ENCODE measurements at places on chromosomes 16 and 17. TPM values are rescaled to one million over a fixed set of nuclear protein-coding genes. Genes with fewer than 3 reads are reported as not detected.
A peak's percentile ranks its signal among the peaks of the same experiment; 100 is the strongest.

GRCh38 chr16:65446427-65446826, 324.6 kb upstream of the CDH11 start:
- peak; percentile 5 for DNase-seq

DNA sequence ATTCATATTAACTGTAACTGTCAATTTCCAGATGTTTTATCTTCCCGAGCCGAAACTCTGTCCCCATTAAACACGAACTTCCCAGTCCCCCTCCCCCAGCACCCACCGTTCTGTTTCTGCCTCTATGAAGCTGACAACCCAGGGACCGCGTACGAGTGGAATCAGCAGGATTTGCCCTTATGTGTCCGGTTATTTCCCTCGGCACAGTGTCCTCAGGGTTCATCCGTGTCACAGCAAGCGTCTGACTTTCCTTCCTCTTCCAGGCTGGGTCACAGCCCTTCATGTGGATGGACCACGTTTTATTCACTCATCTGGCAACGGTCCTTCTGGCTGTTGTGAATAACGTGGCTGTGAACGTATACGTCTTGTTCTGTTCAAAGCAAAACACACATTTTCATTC, 31.3 kb downstream of the METRNL start:
- DNase-seq = no peak

GRCh38 chr17:47605011-47605410, 44.7 kb upstream of the KPNB1 start:
- no peak for DNase-seq

- no peak for DNase-seq
Observed at GRCh38 chr17:40399185-40399584, 18.5 kb downstream of the TOP2A start.

- no peak for DNase-seq
Observed at GRCh38 chr17:12830777-12831247, 41.5 kb downstream of the ARHGAP44 start.

DNA sequence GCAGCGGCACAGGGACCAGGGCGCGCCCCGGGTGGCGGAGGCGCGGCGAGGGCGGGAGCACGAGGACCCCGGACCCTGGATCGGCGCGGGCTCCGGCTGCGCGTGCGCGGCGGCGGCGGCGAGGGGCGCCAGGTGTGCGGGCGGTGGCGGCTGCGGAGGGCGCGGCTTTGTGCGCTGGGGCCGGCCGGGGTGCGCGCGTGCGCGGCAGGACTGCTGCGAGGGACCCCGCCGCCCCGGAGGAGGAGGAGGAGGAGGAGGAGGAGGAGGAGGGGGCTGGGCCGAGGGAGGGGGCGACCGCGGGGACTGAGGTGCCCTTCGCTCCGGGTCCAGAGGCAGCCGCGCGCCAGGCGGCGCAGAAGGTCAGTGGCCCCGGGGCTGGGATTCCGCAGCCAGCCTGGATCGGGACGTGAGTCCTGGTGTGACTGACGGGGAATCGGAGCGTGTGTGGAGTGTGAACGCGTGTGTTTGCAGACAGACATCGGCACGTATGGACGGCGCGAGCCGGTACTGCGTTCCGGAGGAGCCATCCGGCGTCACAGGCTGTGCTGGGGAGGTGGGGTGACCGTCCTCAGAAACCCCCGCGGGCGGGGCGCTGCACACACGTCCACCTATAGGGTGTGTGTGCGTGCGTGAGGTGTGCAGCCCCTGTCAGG, 19.5 kb upstream of the RAP1GAP2 start:
- no peak for DNase-seq

DNA sequence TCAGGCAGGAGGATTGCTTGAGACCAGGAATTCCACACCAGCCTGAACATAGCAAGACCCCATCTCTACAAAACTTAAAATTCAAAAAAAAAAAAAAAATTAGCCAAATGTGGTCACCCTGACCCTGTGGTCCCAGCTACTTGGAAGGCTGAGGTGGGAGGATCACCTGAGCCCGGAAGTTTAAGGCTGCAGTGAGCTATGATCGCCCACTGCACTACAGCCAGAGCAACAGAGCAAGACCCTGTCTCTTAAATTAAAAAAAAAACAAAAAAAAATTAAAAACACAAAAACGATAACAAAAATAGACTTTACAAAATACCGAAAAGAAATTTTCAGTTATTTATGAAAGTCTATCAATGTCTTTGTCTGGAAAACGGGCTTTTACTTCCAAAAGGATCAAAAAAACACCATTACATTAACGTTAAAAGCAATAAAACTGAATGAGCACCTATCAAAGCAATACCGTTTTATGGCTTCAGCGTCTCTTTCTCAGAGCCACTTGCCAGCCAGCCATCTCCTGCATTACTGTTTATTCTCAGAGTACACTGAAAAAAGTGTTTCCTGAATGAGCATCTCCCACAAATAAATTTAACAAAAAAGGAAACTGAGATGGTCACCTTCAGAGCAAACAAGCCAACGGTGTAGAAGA, 6.1 kb downstream of the USP7 start:
- no peak for DNase-seq

DNA sequence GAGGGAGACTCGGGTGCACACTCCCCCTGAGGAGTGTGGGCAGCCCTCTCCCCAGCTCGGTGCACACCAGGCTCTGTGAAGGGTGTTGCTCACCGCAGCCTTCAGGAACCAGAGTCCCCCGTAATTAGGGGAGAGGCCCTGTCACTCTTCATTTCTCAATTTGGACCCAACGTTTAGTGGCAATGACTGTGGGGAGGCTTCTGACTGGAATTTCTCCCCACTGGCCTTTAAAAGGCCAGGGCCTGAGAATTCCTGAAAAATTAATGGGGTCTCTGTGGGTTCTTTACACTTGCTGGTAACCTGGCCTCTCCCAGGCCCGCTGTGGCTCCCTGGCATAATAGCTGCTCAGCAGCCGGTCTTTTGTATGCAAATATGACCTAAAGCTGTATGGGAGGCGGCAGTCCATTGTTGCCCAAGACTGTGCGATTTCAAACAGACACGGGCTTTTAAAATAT, 209.7 kb downstream of the MSI2 start:
- no peak for DNase-seq

- DNase-seq = no peak
Observed at GRCh38 chr17:57982452-57983170, 5.4 kb downstream of the VEZF1 start.

- no peak for DNase-seq
Observed at GRCh38 chr16:65119901-65120401, 1.9 kb downstream of the CDH11 start.

DNA sequence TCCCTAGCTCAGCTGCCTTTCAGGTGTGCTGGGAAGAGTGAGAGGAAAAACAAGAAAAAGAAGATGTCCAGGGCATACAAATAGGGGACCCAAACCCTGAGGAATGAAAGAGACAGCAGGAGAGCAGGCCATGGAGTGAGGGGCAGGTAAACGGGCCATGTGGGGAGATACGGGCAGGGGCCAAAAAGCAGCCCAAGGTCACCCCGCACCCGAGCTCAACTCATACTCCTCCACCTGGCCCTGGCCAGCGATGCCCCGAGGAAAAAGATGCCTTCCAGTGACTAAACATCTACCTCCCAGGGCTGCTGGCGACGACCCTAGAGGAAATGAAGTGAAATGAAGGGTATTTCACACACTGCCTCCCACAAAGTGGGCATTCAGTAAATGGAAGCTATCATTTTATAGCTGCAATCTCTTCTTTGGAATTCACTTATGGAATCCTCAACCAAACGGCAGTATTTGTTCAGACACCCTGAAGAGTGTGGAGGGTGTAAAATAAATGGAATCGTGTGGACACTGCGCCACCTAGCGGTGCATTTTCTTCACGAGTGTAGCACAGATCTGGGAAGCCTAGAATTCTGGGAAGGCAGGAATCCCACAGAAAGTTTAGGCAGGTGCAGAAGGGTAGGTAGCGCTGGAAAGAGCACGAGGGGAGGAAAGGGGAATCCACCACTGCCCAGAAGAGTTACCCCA, 14.9 kb downstream of the ELAC2 start:
- DNase-seq = peak; percentile 55

GRCh38 chr17:18004884-18005305, 32.2 kb downstream of the DRC3 start:
- DNase-seq = no peak

GRCh38 chr16:70714581-70715054, 28.8 kb upstream of the MTSS2 start:
- DNase-seq = no peak

GRCh38 chr17:9513266-9513665, 62.4 kb downstream of the STX8 start:
- no peak for DNase-seq

DNA sequence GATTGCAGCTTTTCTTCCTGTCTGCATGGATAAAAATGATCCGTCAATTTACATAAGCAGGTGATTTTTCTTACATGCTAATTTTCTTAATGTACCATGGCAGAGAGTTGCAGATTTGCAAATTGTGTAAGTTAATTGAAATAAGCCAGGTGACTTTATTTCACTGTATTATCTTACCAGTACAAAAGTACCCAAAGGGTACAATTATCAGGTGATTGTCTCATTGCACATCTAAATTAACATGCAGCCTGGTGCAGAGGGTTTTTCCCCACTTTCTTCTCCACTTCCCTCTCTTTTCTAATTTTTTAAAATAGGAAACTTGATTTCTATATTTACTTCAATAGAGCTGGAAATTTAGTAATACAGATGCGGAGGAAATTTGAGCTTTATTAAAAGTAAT, 11.2 kb downstream of the NLK start:
- DNase-seq = no peak

DNA sequence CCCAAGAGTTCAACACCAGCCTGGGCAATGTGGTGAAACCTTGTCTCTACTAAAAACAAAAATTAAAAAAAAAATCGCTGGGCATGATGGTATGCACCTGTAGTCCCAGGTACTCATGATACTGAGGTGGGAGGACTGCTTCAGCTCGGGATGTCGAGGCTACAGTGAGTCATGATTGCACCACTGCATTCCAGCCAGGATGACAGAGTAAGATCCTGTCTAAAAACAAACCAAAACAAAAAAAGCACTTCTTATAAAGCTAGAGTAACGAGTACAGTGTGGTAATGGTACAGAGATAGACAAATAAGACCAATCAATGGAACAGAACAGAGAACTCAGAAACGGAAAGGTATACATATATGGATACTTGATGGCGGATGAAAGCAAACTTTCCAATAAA, 4.4 kb downstream of the NSMCE1 start:
- no peak for DNase-seq

GRCh38 chr17:15213381-15214087, 51.6 kb downstream of the PMP22 start:
- DNase-seq = no peak

DNA sequence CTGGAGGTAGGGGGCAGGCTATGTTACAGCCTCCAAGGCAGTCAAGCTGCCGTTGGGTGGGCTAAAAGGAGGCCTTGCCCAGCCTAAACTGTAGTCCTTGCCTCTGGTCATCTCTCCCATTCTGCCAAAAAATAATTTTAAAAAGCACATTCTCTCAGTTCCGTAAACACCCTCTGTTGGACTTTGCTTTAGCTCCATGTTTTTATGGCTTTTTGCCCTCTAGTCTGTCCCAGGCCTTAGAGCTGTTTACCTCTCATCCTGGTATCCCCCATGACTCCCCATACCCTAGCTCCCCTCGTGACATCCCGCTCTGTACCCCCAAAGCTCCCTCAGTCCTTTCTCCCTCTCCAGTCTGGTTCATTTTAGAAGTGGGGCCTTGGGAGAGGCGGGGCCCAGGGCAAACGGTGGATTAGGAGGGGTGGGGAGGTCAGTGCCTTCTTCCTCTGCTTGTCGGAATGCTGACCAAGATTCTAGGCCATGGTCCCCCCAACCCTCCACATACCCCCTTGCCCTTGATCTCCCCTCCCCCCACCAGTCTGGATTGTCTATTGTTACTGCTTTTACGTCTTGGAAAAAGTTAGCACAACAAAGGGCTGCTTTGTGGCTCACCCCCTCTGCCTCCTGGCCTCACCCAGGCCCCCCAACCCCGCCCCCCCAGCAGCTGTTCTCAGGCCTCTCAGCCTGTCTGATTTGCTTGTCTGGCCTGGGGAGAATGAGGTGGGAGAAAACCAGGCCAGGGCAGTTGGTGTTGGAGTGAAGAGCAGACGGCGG, 18.4 kb downstream of the GJD3 start:
- DNase-seq = no peak

DNA sequence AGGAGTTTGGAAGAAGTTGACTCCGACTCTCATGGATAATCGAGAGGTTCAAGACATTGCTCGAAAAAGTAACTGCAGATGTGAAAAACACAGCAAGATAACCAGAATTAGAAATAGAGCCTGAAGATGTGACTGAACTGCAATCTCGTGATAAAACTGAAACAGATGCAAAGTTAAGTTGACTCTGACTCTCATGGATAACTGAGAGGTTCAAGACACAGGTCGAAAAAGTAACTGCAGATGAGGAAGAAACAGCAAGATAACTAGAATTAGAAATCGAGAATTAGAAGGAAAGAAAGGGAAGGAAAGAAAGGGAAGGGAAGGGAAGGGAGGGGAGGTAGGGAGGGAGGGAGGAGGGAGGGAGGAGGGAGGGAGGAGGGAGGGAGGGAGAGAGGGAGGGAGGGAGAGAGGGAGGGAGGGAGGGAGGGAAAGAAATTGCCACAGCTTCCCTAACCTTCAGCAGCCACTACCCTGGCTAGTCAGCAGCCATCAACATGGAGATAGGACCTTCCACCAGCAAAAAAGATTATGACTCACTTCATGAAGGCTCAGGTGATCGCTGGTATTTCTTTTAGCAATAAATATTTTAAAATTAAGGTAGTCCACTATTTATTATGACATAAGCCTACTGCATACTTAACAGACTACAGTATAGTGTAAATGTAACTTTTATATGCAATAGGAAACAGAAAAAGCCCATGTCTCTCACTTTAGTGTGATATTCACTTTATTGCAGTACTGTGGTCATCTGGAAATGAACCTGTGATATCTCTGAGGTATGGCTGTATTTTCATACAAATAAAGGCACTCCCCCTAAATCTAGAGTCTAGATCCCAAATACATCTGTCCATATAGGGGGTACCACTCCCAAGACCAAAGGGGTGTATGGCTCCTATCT, 68.3 kb downstream of the KANSL1 start:
- no peak for DNase-seq

- DNase-seq = no peak
Observed at GRCh38 chr16:66364117-66364958, 2.2 kb upstream of the CDH5 start.

DNA sequence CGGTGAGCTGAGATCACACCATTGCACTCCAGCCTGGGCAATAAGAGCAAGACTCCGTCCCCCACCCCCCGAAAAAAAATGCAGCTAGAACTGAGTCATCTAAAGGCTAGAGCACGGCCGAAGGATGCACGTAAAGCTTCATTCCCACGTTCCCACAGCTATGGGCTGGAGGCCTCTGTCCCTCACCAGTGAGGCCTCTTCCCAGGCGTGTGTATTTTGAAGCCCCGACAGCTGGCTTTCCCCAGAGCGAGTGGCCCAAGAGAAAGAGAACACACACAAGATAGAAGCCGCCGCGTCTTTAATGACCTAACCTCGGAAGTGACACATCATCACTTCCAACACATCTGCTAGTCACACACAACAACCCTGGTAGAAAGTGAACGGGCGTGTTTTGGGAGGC, 6.6 kb upstream of the KCTD5 start:
- DNase-seq = no peak

The CD300H gene
- total RNA-seq = not detected

The NOS2 gene
- 0.47 TPM for total RNA-seq

The SLC6A2 gene
- total RNA-seq = not detected

The SPNS3 gene
- 0.47 TPM for total RNA-seq

The CCL1 gene
- total RNA-seq = 0.47 TPM

The IRX3 gene
- not detected for total RNA-seq

The EPX gene
- total RNA-seq = not detected

The MYADML2 gene
- 0.16 TPM for total RNA-seq

The JUP gene
- total RNA-seq = 37.4 TPM

The RAMP2 gene
- total RNA-seq = 14.3 TPM

The VWA3A gene
- total RNA-seq = 0.94 TPM

The RND2 gene
- 3.6 TPM for total RNA-seq

The GSG1L gene
- 2.0 TPM for total RNA-seq

The SOX15 gene
- 0.47 TPM for total RNA-seq

The LGALS9C gene
- not detected for total RNA-seq

The LDAF1 gene
- total RNA-seq = 71.4 TPM
